Neuronal stem cell (in vitro differentiated cells): ENCODE measurements at places on chromosomes 7 and 10.

- no peaks in the 10 kb centered on the region for H3K4me1 ChIP-seq
- DNase-seq: no peak
- no peak overlapping the region for H3K27ac ChIP-seq
- H3K4me3 ChIP-seq: no peak overlapping the region
Measured at GRCh38 chr7:68306692-68307107, 1291.6 kb upstream of the AUTS2 start.

DNA sequence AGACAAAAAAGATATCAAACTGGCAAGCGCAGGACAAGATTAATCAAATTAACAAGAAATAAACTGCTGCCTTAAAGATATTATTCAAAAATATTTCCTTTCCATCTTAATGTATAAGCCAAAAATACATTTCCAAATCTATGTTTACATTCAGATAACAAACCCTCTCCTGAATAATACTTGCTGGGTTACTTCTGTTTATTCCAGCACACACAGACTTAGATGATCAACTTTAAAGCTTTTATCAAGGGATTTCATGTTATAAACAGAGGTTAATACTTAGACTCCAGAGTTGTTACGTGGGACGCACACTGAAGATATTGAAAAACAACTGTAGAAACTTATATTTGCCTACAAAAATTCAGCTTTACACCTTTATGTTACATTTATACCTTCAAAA lies 33.6 kb downstream of the LMOD2 start:
- peaks cover 2% of the 10 kb centered on the region for H3K4me1 ChIP-seq
- H3K36me3 ChIP-seq: peaks cover 6% of the 10 kb centered on the region
- no peak overlapping the region for H3K27ac ChIP-seq
- no peak overlapping the region for H3K4me3 ChIP-seq
- H3K27me3 ChIP-seq: no peaks in the 10 kb centered on the region

GRCh38 chr7:47792521-47793121 lies 155.6 kb downstream of the PKD1L1 start:
- H3K27ac ChIP-seq: no peak overlapping the region
- no peaks in the 10 kb centered on the region for H3K36me3 ChIP-seq
- no peaks in the 10 kb centered on the region for H3K4me1 ChIP-seq
- H3K27me3 ChIP-seq: no peaks in the 10 kb centered on the region

DNA sequence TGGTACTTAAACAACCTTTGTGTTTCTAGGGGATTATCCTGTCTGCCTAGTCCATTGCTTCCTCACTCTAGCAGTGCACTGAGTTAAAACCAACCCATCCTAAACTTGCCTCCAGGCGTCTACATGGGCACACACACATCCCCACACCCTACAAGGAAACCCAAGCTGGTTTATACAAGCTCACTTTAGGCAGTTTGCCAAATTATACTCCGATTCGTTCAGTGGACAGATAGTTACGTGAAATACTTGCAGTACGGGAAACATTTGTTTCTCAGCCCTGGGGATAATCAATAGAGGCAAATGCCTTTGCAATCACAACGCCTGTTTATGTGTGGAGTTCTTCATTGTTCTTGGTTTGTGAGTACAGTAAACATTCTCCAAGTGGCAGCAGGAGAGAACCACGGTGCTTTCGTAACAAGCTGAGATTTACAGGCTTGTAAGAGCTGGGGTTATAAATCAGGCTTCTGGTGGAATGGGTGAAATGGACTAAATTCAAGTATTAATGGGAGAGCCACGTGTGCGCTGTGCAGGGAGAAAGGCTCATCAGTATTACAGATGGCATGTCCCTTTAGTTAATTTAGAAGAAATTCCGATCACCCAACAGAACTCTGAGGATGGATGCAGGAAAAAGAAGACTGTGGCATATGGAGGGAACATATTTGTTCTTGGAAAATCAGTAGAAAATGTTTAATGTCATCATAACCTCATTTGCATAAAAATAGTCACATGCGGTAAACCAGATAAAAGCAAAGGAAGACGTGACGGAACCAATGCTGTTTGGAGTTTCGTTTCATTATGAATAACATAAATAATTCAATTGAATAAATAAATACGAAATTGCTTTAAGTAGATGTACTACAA lies 217.1 kb downstream of the GALNT17 start:
- no peaks in the 10 kb centered on the region for H3K27me3 ChIP-seq
- H3K36me3 ChIP-seq: no peaks in the 10 kb centered on the region
- no peaks in the 10 kb centered on the region for H3K4me1 ChIP-seq

GRCh38 chr7:2114052-2114451 lies 118.7 kb downstream of the MAD1L1 start:
- no peak for DNase-seq
- H3K27ac ChIP-seq: no peak overlapping the region
- no peaks in the 10 kb centered on the region for H3K36me3 ChIP-seq

DNA sequence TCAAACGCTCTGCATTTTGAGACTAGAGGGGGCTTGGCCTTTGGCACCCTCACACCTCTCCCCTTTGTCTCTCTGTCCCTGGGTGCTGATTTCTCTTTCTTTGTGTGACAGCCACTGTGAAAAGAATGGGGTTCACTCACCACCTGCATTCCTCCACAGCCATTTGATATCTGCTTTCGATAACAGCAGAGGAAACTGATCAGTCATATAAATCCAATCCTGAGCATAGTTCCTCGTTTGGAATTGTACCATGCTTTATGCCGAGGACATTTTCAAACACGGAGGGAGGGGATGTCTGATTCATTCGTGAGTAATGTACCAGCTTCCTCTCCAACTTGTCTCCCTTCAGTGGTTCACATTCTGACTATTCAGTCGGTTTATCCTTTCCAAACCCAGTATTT lies 15.8 kb downstream of the MET start:
- no peak overlapping the region for H3K4me3 ChIP-seq
- no peak overlapping the region for H3K27ac ChIP-seq
- H3K27me3 ChIP-seq: peaks cover 13% of the 10 kb centered on the region
- DNase-seq: peak; percentile 15

DNA sequence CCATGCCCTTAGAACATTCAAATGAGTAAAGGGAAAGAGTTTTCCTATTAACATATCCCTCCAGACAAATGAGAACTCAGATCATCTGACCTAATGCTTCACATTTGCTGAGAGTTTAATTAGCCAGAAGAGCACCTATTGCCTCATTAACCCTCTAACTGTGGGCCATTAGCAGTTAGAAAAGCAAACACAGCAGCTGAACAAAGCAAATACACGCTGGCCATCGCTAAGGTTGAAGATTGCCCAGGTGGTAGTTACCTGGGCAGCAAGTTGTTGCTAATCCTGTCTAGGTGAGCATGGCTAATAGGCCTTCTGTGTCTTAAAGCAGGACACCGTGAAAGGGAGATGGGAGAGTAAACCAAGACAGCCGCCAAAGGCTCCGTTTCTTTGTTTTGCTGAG lies 49.9 kb upstream of the UCN3 start:
- no peaks in the 10 kb centered on the region for H3K4me1 ChIP-seq
- no peak overlapping the region for H3K4me3 ChIP-seq
- no peaks in the 10 kb centered on the region for H3K27me3 ChIP-seq
- no peak overlapping the region for H3K27ac ChIP-seq
- H3K36me3 ChIP-seq: no peaks in the 10 kb centered on the region

GRCh38 chr10:26335574-26336093 lies 102.5 kb upstream of the APBB1IP start:
- no peaks in the 10 kb centered on the region for H3K27me3 ChIP-seq
- DNase-seq: no peak
- H3K4me3 ChIP-seq: no peak overlapping the region
- H3K27ac ChIP-seq: no peak overlapping the region

DNA sequence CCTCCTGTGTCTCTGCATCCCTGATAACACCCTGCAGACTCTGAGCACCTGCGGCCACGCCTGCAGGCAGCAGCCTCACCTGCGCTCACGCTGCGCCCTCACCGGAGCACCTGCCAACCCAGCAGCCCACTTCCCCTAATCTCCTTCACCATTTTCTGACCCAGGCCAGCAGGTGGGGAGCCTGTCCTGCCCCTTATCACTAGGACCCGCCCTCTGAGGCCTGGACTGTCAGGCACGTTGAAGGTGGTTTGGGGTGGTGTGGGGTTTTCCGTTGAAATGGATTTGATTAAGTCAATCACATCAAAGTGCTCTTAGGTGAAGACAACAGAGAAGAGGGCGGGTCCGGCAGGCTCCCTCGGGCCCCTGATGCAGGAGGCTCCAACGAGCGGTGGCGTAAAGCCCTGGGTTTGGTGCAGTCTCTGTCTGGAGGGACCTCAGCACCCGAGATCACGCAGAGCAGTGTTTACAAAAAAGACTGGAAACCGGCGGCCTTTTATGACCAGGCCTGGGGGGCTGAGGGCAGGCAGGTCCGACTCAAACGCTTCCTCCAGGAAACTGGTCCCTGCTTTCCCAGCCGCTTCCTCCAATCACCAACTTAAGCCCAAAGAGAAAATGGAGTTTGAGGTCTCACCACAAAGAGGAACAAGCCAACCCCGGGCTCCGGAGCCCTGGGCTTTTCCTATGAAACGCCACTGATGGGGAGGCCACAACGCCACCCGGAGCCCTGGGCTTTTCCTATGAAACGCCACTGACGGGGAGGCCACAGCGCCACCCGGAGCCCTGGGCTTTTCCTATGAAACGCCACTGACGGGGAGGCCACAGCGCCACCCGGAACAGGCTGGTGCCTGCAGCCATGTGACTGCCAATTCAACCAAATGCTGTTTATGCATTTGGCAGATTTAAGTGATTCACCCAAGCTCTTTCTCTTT lies 45.5 kb downstream of the DPYSL4 start:
- DNase-seq: no peak
- H3K4me1 ChIP-seq: peaks cover 4% of the 10 kb centered on the region
- no peak overlapping the region for H3K27ac ChIP-seq
- no peak overlapping the region for H3K4me3 ChIP-seq
- no peaks in the 10 kb centered on the region for H3K36me3 ChIP-seq

- H3K36me3 ChIP-seq: no peaks in the 10 kb centered on the region
- H3K4me3 ChIP-seq: no peak overlapping the region
- H3K27ac ChIP-seq: no peak overlapping the region
- no peaks in the 10 kb centered on the region for H3K4me1 ChIP-seq
Measured at GRCh38 chr10:82266438-82266837, 391.4 kb downstream of the NRG3 start.
